AG09309 (cell line): ENCODE measurements at places on chromosomes 5 and 9.

GRCh38 chr9:22424616-22425015, 22.0 kb upstream of the DMRTA1 start:
- no peak for DNase-seq

GRCh38 chr5:148912714-148913398, 86.4 kb downstream of the ADRB2 start:
- DNase-seq = peak; percentile 88

DNA sequence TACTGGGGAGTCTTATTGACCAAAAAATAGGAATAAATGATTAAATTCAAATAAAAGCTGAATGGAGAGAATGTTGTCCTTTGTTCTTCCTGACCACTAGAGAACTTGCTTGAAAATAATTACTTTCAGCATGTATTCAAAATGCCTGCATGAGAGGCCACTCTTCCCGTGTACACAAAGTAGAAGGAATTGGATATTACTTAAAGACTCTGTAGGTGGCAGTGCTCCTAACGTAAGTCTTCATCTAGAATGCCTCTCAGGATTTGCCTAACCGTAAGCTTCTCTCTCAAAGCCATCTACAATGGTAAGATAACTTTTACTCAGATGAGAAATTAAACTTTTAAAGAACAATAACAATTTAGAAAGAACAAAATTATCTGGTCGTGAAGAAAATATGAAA, 620.0 kb upstream of the CCNG1 start:
- no peak for DNase-seq

GRCh38 chr9:126701813-126702140, 88.0 kb downstream of the LMX1B start:
- DNase-seq = no peak

GRCh38 chr5:108025957-108026356, 355.2 kb upstream of the EFNA5 start:
- no peak for DNase-seq

DNA sequence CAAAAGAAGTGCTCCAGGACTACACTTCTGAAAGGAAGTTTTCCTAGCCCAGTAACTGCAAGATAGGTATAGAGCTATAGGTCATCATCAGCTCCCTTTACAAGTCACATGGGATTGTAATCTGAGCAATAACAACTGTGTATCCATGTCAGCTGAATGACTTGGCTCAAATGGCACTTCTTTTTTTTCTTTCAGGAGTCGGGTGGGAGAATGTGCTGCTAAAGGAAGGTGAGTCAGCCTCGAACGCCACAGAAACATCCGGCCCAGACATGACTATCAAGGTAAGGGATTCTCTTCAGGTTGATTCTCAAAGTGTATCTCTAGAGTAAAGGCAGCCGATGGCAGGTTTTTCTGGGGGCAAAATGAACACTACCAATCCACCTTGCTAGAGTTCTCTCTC, 192.2 kb downstream of the C9orf152 start:
- no peak for DNase-seq

DNA sequence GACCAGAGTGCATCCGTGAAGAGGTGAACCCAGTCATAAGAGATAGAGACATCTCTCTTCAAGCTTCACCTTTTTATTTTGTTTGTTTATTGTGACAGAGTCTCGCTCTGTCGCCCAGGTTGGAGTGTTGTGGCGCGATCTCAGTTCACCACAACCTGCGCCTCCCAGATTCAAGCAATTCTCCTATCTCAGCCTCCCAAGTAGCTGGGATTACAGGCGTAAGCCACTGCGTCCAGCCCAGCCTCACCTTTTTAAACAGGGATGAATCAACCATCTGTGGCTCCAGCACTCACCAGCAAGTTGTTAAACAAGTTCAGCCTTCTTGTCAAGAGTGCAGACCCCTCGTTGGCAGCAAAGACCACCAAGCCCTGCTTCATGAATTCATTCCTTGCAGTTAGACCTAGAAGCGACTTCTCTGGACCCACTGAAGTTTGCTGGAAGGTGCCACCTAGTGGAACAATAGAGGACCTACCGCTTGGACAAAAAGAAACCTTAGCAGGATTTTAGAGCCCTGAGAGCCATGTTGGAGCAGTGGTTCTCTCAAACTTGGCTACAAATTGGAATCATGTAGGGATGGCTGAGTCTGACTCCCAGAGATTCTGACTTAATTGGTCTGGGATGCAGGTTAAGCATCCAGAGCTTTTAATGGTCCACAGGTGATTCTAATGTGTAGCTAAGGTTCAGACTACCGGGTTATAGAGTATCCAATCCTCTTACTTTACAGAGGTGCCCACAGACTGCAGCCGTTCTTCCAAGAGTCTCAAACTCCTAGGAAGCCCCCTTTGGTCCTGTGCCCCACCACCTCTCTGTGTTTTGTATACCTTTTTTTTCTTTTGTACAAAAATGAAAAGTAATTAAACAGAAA, 10.5 kb upstream of the GALNT10 start:
- DNase-seq = no peak

DNA sequence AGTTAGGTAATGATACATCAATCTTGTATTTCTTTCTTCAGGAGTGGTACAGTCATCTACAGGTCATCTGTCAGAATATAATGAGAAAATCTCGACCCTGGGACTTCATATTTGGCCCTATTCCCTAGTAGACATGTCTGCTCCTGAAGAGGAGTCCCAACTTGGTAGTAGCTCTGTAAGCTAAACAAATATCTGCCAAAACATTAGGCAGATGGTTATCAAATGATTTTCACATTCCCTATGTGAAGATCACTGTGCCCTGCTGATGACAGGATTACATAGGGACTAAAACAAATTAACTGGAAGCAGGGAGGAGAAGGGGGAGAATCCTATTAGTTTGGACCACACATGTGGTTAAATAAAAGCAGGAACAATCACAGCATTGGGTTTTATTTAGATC, 138.6 kb upstream of the NFIB start:
- DNase-seq = no peak

- DNase-seq = no peak
These were observed 1058.0 kb downstream of the MAT2B start for GRCh38 chr5:164563370-164563769.

DNA sequence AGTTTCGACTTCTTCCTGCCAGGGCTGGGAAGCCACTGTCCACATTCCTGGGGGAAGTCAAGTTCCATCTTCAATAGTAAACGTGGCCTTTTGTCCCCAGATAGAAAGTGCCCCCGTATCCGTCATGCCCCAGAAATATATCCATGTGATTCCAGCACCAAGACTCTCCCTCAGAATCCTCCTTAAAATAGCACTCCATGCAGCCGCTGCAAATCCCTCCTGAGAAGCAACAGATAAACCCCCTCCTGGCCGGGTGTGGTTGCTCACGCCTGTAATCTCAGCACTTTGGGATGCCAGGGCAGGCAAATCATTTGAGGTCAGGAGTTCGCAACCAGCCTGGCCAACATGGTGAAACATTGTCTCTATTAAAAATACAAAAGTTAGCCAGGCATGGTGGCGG, 126.1 kb downstream of the OLFM1 start:
- DNase-seq = no peak

- DNase-seq = peak; percentile 72
These were observed 31.0 kb downstream of the GOLGA2 start for GRCh38 chr9:128244837-128245231.

GRCh38 chr5:176383961-176384360, 4.4 kb downstream of the NOP16 start:
- DNase-seq = no peak

DNA sequence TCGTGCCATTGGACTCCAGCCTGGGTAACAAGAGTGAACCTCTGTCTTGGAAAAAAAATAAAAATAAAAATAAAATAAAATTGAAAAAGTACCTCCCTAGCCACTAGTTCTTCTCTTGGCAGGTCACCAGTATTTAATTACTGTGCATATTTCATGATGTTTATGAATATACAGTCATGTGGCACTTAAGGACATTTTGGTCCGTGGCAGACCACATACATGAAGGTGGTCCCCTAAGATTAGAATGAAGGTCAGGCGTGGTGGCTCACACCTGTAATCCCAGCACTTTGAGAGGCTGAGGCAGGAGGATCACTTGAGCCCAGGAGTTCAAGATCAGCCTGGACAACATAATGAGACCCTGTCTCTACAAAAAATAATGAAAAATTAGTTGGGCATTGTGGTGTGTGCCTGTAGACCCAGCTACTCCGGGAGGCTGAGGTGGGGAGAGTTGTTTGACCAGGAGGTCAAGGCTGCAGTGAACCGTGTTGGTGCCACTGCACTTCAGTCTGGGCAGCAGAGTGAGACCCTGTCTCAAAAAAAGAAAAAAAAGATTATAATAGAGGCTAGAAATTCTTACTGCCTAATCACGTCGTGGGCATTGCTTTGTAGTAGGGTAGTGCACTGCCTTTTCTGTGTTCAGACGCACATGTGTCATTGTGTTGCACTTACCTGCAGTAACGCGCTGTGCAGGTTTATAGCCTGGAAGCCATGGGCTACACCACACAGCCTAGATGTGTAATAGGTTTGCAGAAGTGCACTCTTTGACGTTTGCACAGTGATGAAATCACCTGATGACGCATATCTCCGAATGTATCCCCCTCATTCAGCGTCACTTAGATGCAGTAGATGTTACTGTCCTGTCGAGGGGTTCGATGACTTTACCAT, 12.8 kb downstream of the EHMT1 start:
- DNase-seq = no peak

GRCh38 chr5:127942246-127943060, 141.1 kb upstream of the SLC12A2 start:
- DNase-seq = no peak

DNA sequence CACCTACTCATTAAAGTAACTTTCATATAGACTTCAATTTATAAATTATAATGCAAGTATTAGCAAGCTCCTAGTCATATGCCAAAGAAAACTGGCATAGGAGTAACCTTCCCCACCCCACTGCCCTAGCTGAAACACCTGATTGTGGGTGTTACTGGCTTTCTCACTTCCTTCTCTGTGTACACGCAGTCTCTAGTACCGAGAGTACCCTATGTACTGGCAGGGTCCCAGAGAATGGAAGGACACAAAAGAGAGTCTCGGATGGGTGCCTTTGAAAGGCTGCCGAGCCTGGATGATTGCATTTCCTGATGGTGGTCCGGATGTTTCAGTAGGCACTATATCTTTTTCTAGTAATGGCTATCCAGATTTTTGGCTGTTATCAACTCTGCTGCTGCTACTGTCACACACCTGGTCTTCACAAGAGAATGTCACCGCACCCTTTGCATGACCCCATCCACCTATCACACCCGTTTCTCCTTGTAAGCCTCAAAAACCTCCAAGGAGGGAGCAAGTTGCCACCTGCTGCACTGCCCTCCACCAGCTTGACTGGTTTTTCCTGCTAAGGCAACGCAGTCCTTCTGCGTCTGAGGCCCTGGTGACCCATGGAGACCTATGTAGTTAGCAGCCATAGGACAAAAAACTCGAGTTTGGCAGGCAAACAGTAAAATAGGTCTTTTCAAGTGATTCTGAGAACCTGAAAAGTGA, 53.8 kb upstream of the CLINT1 start:
- DNase-seq = no peak

DNA sequence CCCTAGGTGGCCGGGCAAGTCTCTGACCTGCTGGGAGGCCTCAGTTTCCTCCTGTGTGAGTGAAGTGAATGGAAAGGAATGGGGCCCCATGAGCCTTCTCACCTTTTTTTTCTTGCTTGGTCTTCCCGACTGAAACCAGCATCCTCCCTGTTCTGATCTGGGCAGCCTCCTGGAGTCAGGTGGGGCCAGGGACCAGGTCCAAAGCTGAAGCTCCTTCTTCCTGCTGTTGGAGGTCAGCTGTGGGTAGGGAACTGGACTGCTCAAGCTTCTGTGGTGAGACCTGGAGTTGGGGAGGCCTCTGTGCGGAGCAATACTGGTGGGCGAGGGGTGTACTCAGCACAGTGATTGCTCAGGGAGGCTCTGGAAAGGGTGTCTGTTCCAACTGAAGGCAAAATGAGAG, 99.7 kb downstream of the PCSK1 start:
- DNase-seq = no peak

DNA sequence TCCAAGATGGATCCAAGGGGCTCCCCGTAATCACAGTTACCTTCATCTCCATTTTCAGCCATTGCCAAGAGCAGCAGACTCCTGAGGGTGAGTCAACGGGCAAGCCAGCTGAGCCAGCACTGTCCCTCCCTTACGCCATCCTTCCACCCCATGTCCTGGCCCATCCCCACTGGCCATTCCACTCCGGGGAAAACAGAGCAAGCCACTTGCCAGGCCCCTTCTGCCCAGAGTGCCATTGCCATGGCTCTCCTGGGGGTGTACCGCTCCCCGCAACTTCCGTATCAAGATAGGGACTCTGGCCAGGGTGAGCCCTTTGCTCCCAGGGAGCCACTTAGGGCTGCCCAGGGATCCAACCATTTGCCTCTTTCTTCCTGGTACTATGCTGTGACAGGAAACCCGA, 48.9 kb upstream of the CDKN2AIPNL start:
- no peak for DNase-seq
